Urinary bladder (tissue), 4 donors: ENCODE measurements at places on chromosomes 16 and 17. TPM values are rescaled to one million over a fixed set of nuclear protein-coding genes. Genes with fewer than 3 reads are reported as not detected.

Gene GABARAPL2
- 77.5 TPM for total RNA-seq

Gene CHST4
- not detected for total RNA-seq

Gene MYCBPAP
- 1.3 TPM for total RNA-seq

Gene ANKS4B
- total RNA-seq, result 0.05 TPM

Gene SLC46A1
- total RNA-seq, result 11.2 TPM

Gene ZFPM1
- total RNA-seq, result 2.7 TPM

Gene FOXL1
- total RNA-seq, result 7.8 TPM

Gene SNX20
- 1.4 TPM for total RNA-seq
